Motor neuron (in vitro differentiated cells): ENCODE measurements at places on chromosomes 5 and 9. TPM values are rescaled to one million over a fixed set of nuclear protein-coding genes. Genes with fewer than 3 reads are reported as not detected.

CEL gene
- total RNA-seq = 0.72 and 0.73 TPM in 2 replicates

BNC2 gene
- 9.7 and 16.1 TPM in 2 replicates for total RNA-seq

GRCh38 chr9:123278361-123278760 lies 10.0 kb upstream of the STRBP start:
- ATAC-seq = no peak

DNA sequence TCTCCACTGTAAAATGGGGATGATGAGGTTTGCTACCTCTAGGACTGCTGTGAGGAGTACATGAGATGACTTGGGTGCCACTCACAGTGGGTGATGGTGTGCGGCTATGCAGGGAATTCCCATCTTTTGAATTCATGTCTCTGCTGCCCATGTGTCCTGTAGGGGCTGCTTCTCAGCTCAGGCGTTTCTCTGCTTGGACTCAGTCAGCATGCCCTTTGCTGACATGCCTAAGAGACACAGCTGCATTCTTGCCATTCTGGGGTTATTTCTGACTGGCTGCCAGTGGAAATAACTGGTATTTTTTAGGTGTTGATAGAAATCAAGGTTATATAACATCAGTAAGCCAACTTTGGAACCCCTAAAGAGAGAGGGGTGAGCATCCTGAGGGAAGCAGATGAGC lies 24.3 kb upstream of the XPA start:
- no peak for ATAC-seq

FAM221B gene
- 0.41 and 0.42 TPM in 2 replicates for total RNA-seq

PCDHGB3 gene
- total RNA-seq = 2.1 and 3.4 TPM in 2 replicates
